CD4-positive, alpha-beta memory T cell (primary cell): ENCODE measurements at places on chromosomes 11 and 22. TPM values are rescaled to one million over a fixed set of nuclear protein-coding genes. Genes with fewer than 3 reads are reported as not detected.

- no peak overlapping the region for H3K4me3 ChIP-seq
- no peak for DNase-seq
- no peaks in the 10 kb centered on the region for H3K36me3 ChIP-seq
Observed at GRCh38 chr22:34950489-34950888, 115.5 kb upstream of the ISX start.

The SLC22A25 gene
- not detected for polyA plus RNA-seq

GRCh38 chr11:61164606-61165424 lies 3.6 kb upstream of the VPS37C start:
- no peaks in the 10 kb centered on the region for H3K36me3 ChIP-seq
- no peak overlapping the region for H3K27ac ChIP-seq
- DNase-seq = no peak

DNA sequence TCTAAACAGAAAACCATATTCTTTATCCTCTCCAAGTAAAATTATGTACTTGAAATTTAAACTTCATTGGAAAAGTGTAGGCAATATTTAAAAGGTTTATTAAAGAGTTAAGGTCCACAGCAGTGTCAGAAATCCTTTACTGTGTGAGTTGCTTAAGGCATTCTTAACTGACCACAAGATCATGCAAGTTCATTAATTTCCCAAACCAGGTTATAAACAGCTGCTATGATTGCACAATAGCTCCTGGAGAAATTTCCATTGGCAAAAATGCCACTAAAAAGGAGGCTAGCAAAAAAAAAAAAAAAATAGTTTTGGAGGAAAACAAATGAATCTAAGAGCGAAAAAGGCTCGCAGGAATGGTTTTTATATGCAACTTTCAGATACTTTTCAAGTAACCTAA lies 106.2 kb downstream of the ETS1 start:
- no peaks in the 10 kb centered on the region for H3K27me3 ChIP-seq
- peak overlapping the region; percentile 5 for H3K4me3 ChIP-seq
- H3K4me1 ChIP-seq = peaks cover 100% of the 10 kb centered on the region

GRCh38 chr11:113240389-113240788 lies 74.0 kb upstream of the TTC12 start:
- no peaks in the 10 kb centered on the region for H3K36me3 ChIP-seq
- H3K4me3 ChIP-seq = no peak overlapping the region
- no peak for DNase-seq
- no peaks in the 10 kb centered on the region for H3K4me1 ChIP-seq

DNA sequence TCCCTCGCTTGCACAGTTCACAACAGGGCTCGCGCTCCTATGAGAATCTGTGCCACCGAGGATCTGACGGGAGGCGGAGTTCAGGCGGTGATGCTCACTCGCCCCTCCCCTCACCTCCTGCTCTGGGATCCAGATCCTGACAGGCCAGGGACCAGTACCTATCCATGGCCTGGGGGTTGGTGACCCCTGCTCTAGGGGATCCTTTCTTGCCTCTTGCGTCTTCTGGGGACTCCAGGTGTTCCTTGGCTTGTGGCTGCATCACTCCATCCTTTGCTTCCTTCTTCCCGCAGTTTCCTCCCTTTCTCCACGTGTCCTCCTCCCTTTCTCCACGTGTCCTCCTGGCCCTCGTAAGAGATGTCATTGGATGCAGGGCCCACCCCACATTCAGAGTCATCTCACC lies 30.6 kb upstream of the KRTAP5-7 start:
- H3K36me3 ChIP-seq = peaks cover 69% of the 10 kb centered on the region
- H3K4me1 ChIP-seq = no peaks in the 10 kb centered on the region
- no peak for DNase-seq
- no peak overlapping the region for H3K4me3 ChIP-seq
- H3K27ac ChIP-seq = no peak overlapping the region
- H3K27me3 ChIP-seq = no peaks in the 10 kb centered on the region

DNA sequence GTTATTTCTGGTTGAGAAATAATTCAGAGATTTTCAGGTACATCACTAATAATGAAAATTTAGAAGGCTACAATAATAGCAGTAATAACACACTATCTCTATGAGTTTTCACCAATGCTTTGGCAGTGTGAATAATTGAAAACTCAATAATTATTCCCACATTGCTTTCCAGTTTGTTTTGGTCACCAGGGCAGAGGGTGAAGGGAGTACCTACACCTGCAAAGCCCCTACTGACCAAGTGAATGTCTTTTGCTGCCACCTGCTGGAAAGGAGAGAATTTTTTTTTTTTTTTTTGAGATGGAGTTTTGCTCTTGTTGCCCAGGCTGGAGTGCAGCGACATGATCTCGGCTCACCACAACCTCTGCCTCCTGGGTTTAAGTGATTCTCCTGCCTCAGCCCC lies 3.2 kb downstream of the NELL1 start:
- H3K27ac ChIP-seq = no peak overlapping the region
- DNase-seq = no peak
- H3K36me3 ChIP-seq = no peaks in the 10 kb centered on the region
- no peaks in the 10 kb centered on the region for H3K4me1 ChIP-seq
- no peak overlapping the region for H3K4me3 ChIP-seq

The IGLL1 gene
- not detected for polyA plus RNA-seq

The CDON gene
- 0.03 TPM for polyA plus RNA-seq

- no peak for DNase-seq
- no peaks in the 10 kb centered on the region for H3K4me1 ChIP-seq
- H3K27ac ChIP-seq = no peak overlapping the region
- no peaks in the 10 kb centered on the region for H3K27me3 ChIP-seq
- H3K4me3 ChIP-seq = no peak overlapping the region
Observed at GRCh38 chr11:34609850-34610249, 11.0 kb upstream of the EHF start.
